ENCODE measurements at places on chromosomes 13 and 19.

DNA sequence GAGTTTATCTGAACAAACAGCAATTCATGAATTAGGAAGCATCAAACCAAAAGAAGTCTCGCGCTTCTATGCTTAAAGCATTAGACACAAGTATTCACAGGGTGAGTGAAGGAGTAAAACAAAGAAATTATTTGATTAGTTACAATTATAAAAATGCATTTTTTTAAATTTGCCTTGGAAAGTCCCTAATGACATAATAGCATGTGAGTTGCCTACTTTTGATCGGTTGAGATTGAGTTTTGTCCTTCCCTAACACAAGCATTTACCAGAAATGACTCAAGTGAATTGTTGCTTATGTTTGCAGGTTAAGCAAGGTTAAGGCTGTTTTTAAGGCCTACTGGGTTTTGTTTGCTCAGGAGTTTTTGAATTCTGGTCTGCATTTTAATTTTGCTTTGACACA, 389 bp upstream of the ZNF649 start:
- no peak for DNase-seq

GRCh38 chr19:18955042-18955441, 14.0 kb upstream of the HOMER3 start:
- no peak for DNase-seq

DNA sequence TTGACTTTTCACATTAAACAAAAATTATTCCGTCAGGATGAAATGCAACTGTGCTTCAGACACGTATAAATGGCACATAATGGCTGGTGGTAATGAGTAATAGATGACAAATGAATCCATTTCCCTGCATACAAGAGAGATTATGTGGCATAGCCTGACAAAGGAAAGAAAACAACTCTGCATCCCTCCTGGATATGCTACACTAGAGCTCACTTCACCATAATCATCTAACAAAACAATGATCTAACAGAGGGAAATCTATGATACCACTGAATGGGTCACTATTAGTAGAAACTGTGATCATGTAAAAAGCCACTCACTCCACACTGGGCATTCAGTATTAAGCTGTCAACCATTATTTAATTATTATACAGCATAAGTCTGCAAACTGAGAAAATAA, 1498.4 kb downstream of the EFNB2 start:
- DNase-seq: no peak

DNA sequence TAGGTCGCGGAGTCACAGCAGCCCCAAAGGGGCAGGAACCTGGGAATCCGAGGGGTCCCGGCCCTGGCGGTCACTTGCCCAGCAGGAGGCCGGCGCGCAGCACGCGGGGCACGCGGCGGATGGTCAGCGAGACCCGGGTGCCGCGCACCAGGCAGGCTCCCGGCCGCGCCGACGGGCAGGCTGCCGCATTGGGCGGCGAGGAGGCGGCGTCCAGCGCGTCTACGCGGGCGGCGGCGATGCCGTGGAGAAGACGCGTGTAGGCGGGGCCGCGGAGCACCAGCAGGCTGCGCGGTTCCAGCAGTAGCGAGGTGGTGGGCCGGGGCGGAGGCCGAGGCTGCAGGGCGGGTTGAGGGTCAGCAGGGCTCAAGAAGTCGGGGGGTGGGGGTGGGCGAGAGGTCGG, 607 bp upstream of the SYNE4 start:
- no peak for DNase-seq

DNA sequence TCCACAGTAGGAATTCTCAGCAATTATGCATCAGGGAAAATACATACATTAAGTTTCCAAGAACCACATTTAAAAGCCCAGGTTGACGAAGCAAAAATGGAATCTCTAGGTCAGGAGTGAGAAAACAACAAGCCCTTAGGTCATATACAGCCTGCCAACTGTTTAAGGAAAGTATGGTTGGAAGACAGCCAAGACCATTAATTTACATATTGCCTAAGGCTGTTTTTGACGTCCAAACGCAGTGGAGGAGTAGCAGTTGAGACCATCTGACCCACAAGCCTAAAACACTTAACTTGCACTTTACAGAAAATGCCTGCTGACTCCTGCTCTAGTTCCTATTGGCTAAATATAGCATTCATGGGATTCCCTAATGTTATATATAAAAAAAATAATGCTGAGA, 299.0 kb downstream of the ITGBL1 start:
- DNase-seq: no peak

Measured in effector CD4-positive, alpha-beta T cell (primary cell).